ENCODE measurements at places on chromosomes 5 and 9. TPM values are rescaled to one million over a fixed set of nuclear protein-coding genes. Genes with fewer than 3 reads are reported as not detected.

DNA sequence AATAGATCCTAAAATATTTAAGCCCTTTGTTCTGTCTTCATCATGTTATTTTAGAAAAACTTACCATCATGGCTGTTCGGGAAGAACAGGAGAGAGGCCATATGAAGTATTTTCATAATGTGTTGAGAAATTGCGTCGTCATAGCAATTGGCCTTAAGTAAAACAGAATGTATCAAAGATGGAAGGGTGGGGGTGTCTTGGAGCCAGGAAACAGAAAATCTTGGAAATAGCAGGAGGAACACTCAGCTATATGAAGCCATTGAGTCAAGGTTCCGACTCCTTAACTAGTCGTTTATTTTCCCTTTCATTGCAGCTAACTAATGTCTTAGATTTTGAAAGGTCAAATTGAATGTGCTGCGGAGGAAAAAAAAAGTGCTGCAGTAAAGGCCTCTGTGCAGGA, 1.3 kb downstream of the SPTAN1 start:
- no peak for DNase-seq

The ZNF618 gene
- 8.0 TPM for total RNA-seq

DNA sequence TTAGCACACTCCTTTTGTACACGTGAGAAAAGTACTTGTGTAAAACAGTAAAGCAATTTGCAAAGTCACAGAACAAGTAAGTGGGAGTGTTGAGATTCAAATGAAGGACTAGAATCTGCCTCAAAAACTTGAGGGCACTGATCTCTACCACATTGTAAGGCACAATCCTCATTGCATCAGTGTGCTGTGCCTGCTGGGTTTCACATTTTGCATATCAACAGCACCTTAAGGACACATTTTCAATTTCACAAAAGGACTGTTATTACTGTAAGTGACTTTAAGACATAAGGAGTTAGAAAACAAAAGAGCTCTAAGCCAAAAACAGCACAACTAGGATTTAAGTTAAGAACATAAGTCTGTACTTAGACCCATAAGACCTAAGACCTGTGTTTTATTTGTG, 44.7 kb upstream of the HK3 start:
- DNase-seq: no peak

The DBH gene
- 1.6 TPM for total RNA-seq

The GDF9 gene
- total RNA-seq: 0.46 TPM

The IZUMO3 gene
- not detected for total RNA-seq

DNA sequence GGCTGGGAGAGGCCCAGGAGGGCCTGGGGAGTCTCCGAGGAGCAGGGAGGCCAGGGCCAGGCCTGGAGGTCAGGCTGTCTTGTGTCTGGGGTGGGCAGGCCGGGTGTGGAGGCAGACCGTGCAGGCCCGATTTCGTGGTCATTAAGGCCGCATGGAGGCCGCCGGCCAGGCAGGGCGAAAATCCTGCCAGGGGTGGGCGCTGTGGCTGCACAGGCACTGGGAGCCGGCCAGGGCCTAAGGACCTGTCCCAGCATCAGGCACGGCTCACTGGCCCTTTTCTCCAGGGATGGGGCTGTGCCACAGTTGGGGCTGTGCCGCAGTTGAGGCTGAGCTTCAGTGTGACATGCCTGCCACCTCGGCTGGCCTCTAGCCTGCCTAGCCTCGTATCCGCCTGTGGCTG, 35.9 kb downstream of the ASS1 start:
- DNase-seq: no peak

GRCh38 chr9:34647651-34648050, 1.2 kb downstream of the GALT start:
- DNase-seq: no peak

The IRGM gene
- not detected for total RNA-seq

DNA sequence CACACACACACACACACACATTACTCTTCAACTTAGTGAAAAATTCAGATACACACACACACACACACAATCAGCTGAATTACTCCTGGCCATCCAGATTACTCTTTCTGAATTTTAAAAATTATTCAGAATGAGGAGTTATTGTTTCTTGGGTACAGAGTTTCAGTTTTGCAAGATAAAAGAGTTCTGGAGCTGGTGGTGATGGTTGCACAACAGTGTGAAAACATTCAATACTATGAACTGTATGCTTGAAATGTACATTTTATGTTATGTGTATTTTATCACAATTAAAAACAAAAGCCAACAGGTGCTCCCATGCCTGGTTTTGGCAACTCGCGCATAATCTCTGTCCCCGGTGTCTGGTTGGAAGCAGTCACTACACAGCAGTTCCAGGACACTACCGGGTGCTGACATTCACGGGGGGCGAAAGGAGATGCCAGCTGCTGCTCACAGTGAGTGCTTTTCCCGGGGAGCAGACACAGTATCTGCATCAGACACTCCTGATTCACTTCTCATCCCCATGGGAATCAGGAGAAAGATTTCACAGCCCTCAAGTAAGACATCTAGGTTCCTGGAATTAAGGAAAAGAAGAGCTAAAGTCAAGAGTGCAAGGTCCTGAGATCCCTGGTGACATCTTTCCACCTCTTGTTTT, 55.7 kb downstream of the LHFPL2 start:
- DNase-seq: no peak

DNA sequence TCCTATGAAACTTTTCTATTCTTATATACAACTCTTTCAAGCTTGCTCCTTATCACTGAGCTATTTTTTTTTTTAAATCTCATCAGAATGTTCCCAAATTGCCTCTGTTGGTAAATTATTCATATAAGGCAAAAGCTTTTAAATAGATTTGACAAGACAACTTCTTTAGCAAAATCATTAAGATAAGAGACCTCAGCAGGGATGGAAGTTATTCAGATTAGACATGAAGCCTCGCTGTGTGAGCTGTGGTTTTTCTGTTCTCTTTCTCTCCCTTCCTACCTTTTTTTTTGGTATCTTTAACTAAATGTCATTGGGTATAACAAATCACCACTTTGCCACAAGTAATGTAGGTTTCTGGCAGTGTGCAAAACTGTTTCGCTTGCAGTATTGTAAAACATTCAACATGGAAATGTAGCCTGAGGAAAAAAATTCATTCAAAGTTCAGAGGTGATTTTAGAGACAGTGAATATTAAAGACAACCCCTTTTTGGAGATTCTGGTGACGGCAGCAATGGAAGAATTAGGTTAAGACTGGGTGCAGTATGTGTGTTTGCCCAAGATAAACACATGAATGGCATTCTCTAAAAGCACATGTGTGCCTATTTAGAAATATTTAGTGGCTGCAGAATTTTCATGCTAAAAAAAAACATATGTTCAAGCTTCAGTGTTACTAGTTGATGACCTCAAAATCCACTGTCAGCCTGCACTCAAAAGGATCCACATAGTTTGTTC, 467.1 kb downstream of the ZNF608 start:
- no peak for DNase-seq

DNA sequence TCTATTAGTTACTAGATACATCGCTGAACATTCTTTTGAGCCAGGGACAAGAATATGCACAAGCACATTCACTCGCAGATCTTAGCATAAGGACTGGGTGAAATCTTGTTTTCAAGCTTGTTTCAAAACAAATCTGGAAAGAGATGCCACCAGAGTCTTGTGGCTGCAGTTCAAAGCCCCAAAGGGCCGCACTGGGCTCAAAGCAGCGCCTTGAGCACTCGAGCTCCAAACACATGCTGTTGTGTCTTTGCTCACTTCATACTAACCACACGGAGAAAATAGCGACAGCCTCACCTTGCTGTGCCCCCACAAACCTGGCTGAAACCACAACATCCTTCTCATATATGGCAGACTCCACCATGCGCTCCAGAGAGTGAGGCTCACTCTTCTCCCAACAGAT, 34.2 kb upstream of the IL7R start:
- DNase-seq: no peak

All from dorsolateral prefrontal cortex (tissue), 122 donors.